ENCODE measurements at places on chromosomes 11 and 22. TPM values are rescaled to one million over a fixed set of nuclear protein-coding genes. Genes with fewer than 3 reads are reported as not detected.

DNA sequence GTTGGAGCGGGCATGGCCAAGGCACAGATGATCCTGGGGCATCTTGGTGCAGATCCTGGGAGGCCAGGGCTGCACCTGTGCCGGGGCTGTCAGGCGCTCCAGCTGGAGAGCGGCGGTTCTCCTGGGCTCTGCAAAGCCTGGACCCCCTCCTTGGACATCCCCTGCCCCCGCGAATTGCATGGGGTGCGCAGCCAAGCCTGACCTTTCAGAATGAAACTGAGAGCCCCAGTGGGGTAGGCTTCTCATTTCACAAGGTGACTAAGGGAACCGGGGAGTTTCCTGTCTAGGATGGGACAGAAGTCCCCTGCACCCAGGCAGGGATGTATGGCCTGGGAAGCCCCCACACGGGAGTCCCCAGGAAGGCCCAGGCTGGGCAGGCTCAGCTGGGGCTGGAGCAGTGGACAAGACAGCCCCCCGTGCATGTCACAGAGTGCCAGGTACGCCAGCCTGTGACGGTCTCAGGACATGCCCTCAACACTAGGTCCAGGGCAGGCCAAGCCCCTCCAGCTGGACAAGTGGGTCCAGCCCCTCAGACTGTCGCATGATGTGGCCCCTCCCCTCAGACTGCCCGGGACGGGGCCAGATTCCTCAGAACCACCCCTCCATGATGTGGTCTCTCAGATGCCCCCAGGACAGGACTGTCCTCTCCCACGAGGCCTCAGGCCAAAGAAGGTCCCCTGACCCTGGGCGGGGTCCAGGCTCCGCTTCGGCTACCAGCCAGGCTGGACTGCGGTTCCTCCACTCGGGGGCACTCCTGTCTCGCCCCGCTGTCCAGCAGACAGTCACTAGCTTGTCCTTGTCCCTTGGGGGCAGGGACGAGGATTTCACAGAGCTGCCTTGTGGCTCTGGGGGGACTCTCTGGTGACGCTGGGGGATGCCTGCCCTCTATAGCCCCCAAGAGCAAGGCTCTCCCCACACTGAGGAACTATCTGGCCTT lies 2.3 kb downstream of the LSP1 start:
- DNase-seq: no peak

- no peak for DNase-seq
Measured at GRCh38 chr11:71465054-71465453, 12.1 kb downstream of the NADSYN1 start.

DNA sequence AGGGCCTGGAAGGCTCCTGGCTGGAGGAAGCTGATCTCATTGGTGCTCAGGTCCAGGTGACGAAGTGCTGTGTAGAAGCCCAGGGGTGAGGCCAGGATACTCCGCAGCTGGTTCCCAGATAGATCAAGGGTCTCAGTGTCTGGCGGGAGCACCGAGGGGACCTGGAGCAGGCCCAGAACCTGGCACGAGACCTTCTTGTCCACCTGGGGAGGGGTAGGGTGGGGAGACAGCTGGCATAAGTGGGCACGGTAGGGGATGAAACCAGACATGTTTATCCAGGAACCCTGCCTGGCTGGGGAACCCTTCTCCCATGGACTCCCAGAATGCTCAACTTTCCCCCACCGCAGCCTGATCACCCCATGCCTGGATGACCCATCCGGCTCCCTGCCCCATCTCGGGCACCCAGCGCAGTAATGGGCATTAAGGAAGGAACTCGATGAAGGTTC lies 9.2 kb downstream of the LRRC32 start:
- DNase-seq: no peak

GRCh38 chr11:121933694-121934093 lies 182.3 kb downstream of the BLID start:
- no peak for DNase-seq

DNA sequence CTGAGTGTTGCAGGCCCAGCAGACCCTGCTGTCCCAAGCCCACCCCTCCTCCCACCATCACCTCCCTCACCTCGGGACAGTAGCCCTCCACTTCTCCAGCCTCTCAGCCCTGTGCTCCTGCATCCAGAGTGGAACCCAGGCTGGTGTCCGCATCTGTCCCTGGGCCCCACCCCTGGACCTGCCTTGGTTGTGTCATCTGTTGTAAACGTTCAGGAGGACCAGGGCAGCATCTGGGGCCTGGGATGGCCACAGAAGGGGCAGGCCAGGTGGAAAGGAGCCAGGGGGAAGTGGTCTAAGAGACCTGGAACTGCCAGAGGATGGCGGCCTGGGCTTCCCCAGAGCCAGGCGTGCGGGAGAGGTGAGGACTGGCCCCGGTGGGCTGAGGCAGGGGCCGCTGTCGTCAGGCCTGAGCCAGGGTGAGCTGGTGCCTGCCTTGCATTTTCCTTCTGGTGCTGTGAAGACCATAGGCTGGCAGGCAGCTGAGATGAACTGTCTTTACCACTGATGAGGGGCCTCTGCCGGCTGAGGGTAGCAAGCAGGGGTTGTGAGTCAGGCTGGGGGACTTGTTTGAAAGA lies 26.1 kb upstream of the MGAT3 start:
- no peak for DNase-seq

DNA sequence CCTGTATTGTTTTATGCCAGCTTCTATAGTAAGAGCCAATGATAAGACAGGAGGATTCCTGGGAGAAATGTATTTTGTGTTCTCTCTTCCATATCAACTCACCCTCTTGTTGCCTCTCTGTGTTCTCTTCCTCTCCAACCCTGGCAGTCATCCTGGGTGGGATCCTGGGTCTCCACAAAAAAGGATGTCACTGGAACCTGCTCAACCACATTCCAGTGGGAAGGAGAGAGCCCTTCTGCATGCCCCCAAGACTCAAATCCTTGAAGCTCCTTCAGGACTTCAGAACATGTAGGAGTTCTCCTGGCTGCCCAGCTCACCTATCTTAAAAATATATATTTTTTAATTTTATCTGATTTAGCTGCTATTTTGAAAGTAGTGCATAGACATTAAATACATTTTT lies 26.1 kb downstream of the APOL6 start:
- DNase-seq: no peak

DNA sequence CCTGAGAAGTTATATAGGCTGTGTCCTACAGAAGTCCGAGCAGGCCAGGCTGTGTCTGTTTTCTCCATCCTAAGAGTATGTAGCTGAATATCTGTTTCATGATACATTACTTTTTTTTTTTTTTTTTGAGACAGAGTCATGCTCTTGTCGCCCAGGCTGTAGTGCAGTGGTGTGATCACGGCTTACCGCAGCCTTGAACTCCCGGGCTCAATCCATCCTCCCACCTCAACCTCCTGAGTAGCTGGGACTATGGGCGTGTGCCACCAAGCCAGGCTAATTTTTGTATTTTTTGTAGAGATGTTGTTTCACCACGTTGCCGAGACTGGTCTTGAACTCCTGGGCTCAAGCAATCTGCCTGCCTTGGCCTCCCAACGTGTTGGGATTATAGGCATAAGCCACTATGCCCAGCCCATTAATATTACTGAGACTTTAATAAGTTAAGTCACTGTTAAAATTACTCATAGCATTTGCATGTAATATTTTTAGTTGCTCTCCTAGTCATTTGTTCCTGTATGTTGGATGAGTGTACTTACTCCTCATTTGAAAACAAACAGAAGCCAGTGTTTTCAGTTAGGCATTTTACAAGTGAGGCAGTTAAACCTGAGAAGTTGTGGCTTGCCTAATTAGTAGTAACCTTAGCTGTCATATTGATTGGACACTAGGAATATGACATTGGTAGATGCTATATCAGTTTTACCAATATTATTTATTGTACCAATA lies 26.1 kb downstream of the DRG1 start:
- DNase-seq: no peak

DNA sequence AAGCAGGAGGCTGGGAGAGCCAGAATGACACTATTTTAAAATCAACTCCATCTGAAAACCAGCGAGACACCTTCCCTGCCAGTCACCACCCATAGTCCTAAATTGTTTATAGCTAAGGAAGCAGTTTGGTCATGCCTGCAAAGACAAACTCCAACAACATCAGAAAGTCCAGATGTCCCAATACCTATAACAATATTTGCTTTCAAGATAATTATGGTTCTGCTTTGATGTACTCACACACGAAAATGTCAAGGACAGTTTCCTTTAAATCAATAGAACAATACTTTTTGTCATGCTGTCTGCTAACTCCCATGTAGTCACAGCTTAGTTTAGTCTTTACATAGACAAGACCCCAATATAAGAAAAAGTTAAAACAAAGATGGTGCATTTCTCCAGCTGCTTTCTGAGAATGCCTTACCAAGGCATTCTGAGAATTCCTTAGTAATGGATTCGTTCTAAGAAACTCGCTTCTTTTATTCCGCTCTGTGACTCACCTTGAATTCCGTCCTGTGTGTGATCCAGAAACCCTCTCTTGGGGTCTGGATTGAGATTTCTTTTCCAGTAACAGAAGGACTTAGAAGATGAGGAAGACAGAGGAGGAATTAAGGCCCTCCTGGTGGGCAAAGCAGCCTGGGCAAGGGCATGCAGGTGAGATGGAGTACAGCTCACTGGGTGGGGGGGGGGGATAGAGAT lies 9.6 kb upstream of the SCGB2A2 start:
- DNase-seq: no peak

DNA sequence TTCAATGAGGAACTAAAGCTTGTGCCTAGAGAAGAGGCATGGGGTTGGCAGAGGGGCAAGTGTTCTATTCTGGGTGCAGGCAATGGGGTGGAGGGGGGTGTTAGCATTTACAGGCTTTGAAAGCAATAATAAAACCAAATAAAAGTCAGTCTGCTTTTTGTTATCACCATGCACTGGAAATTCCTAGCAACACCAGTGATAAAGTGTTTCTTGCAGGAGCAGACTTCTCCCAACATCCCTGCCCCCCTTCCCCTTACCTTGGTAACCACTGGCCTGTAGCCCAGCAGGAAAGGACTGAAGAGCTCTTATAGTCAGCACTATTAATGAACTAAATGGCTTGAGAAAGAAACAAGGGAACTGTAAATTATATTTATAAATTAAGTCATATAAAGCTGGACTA lies 65.2 kb upstream of the SESN3 start:
- no peak for DNase-seq

The POU2AF3 gene
- 2.3 TPM for total RNA-seq

All from H4 (cell line).